ENCODE measurements at places on chromosomes 3 and 15.
A peak's percentile ranks its signal among the peaks of the same experiment; 100 is the strongest.

DNA sequence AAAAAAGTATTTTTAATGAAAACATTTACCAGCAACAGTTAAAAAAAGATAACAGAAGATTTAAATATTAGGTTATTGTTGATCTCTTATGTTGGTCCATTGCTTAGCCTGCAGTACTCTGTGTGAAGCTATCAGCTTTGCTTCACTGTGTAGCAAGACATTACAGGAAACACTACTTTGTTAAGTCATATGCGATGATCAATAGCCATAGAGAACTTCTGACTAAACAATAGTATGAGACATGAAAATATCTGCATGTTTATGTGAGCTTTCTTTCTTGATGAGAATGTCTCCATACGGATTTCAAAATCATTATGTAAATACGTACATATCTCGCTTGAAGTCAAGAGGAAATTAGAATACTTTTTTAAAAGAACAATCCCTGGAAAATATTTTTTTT lies 27.0 kb upstream of the CAPN3 start:
- DNase-seq, result peak; percentile 86

- DNase-seq, result no peak
Measured at GRCh38 chr3:67030785-67031740, 33.0 kb downstream of the KBTBD8 start.

DNA sequence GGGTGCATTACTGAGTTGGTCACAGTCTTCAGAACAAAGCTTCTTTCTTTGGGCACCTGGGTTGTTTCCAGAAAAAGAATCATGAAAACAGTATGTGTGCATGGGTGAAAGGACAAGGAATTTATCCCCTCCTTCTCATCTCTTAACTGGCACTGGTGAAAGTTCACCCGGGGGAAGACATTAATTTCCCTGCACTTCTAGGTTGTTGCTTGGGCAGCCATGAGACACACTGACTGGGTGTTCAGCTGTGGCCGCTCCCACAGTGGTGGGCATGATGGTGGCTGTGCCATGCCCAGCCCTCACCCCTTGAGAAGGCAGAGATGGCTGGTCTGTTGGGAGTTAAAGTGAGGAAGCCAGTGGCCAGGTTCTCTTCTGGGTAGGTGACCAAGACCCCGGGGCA lies 16.6 kb upstream of the KY start:
- no peak for DNase-seq

GRCh38 chr15:74036271-74037170 lies 42.0 kb downstream of the PML start:
- DNase-seq, result peak; percentile 42

- peak; percentile 85 for DNase-seq
Measured at GRCh38 chr3:36707623-36708409, 56.5 kb downstream of the DCLK3 start.

DNA sequence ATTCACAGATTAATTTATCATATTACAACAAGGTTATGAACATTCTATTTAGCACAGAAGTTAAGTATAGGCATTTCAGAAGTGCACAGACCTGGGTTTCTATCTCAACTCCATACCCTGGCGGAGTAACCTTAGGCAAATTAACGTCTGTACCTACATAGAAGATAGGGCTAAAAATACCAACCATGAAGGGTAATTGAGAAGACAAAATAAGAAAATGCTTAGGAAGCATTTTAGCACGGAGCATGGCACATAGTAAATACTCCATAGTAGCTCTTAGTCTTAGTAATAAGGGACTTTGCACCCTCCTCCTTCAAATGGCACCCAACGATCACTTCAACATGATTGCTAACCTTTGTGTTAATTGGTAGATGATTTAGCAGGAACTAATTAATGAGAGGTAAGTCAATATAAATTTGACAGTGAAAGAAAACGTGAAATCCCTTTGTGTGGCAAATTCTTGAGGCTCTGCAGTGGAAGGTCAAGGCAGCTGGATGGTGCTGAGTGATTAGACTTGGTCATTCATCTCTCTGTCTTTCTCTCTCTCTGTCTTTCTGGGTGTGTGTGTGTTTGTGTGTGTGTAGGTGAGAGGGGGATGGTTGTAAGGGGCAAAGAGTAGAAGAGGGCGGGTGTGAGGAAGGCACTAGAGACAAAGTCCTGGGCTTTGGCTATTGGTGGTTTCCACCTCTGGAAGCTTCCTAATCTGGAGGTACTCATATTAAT lies 131.1 kb upstream of the PHLDB2 start:
- no peak for DNase-seq

GRCh38 chr3:98655666-98656065 lies 62.3 kb upstream of the CPOX start:
- DNase-seq, result peak; percentile 82

GRCh38 chr3:14633819-14634424 lies 17.6 kb upstream of the CCDC174 start:
- DNase-seq, result peak; percentile 66
